Stimulated activated CD4-positive, alpha-beta T cell treated with anti-CD3 and anti-CD28 coated beads, Interleukin-12 subunit alpha, Interleukin-12 subunit beta, amount 100 ng/mL, for 24 hours (primary cell): ENCODE measurements at places on chromosomes 12 and 14.

DNA sequence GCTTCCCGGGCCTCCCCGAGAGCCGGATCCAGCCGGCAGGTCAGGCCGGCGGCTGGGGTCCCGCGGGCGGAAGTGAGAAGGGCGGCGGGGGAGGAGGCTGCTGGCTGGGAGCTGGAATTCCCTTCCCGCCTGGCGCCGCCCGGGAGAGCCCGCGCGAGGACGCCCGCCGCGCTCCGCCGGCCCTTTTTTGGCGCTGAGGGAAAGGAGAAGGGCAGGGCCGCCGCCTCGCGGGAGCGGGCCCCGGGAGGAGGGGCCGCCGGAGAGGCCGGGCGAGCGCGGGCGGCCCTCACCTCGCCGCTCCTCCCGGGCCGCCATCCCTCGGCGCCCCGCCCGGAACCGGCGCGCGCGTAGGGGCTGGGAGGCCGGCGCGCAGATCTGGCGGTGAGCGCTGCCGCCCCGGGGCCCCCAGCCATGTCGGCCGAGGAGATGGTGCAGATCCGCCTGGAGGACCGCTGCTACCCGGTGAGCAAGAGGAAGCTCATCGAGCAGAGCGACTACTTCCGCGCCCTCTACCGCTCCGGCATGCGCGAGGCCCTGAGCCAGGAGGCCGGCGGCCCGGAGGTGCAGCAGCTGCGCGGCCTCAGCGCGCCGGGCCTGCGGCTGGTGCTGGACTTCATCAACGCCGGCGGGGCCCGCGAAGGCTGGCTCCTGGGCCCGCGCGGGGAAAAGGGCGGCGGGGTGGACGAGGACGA, at the start of the genes KLHL42 and MANSC4:
Gene KLHL42, plus strand, starts transcription at position 314 of the 692 bp plus-strand sequence. Its CDS starts 98 bp downstream, at position 412.
Gene MANSC4, minus strand, starts transcription at position 317 of the 692 bp plus-strand sequence. CDS start 8,960 bp downstream, outside the sequence.
- DNase-seq, result peak; percentile 34

DNA sequence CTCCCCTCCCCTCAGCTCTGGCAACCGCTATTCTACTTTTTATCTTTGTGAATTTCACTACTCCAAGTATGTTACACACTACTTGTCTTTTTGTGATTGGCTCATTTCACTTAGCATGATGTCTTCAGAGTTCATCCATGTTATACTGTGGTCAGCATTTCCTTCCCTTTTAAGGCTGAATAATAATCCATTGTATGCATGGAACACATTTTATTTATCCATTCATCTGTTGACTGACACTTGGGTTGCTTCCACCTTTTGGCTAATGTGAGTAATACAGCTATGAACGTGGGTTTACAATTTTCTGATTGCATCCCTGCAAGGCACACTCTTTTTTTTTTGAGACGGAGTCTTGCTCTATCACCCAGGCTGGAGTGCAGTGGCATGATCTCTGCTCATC, 53.0 kb upstream of the FUT8 start:
- DNase-seq, result no peak

GRCh38 chr12:122503147-122503751, 2.5 kb upstream of the ZCCHC8 start:
- DNase-seq, result no peak

DNA sequence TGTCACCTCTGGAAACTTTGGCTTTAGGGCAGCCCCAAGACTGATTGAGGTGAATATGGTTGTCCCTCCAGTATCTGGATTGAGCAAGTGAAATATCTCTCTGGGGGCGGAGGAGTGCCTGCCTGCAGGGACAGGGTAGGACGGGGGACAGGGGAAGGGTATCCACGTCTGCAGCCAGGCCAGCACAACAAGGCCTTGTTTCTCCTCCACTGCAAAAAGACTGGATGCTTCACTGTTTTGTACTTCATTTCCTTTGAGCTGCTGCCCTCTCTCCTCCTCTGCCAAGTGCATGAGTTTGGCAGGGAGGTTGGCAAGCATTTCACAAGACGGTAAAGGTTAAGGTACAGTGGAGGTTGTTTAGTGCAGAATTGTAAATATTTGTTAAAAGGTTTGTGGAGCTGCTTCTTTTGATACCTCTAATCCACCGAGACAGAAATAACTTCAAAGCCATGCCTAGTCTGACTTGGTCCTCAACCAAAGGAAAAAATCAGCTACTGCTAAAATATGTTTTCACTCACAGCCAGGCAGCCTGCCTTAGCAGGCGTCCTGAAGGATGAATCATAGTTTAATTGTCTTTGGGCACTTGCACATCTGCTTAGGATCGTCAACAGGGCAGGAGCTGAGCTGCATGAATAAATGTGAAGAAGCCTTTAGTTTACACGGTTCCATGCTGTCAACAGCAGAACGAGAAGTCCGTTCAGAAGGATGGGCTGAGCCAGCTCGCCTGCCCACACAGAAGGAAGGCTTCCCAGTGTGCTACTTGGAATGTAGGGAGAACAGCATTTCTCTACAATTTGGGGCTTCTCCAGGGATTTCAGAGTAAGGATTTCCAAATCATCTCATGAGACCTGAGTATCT, 269.7 kb downstream of the TTC6 start:
- no peak for DNase-seq

GRCh38 chr14:67573228-67574010, 26.6 kb downstream of the PIGH start:
- DNase-seq, result no peak
